RKO (cell line): ENCODE measurements at places on chromosomes 1 and 21.
A peak's percentile ranks its signal among the peaks of the same experiment; 100 is the strongest.

DNA sequence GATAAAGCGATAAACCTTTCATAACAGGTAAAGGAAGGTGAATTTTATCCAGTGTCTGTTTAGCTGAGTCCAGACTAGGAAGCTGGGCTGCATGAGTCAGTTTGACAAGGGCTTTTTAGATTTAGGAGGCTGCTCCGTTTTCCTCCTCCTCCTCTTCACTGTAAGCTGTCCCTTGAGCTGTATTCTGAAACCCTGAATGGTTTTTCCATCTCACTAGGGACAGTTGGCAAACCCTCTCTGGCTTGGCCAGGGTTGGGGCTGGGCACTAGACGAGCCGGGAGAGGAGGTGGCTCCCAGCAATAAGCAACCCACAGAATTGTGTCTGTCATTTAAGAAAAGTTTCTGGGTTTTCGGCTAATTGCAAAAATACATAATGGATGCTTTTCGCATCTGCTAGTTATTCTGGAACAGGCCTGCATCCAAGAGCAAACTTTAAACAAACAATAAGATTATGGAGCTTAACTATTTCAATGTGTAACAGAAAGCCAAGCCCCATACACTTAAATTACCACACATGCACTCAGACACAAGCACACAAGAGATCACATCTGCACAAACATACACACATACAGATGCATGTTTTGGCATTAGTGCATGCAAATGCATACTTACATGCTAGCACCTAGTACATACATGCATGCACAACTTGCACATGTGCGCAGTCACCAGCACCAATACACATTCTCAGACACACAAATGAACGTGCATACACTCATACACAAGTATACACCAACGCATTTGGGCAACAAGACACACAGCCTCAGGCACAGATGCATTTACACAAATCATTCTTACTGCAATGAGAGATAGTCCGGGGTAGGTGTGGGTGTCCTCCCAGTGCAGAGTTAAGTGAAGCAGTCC, 27.8 kb upstream of the FOXE3 start:
- DNase-seq, result no peak

DNA sequence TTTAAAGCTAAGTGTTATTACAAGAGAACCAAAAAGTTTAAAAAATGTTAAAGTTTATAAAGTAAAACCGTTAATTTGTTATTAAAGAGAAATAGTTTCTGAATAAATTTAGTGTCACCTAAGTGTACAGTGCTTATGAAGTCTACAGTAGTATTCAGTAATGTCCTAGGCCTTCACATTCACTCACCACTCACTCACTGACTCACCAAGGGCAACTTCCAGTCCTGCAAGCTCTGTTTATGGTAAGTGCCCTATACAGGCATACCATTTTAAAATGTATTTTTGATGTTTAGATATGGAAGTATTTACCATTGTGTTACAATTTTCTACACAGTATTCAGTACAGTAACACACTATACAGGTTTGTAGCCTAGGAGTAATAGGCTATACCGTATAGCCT, 60.1 kb upstream of the GCLM start:
- peak; percentile 9 for DNase-seq

DNA sequence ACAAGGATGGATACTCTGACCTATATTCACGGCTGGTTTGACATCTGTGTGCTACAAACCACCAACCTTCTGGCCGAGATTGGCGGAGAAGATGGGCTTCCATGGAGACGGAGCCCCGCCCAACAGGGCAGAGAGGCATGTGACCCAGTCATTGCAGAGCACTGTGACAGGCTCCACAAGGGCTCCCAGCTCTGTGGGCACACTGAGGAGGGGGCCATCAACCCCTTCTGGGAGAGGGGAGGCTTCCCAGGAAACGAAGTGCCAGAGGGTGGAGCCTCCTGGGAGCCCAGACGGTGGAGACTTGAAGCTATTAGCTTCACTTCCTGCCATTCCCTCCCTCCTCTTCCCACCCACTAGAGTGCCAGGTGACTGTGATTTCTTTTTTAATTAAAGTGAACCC, 71.6 kb upstream of the IFFO2 start:
- no peak for DNase-seq

DNA sequence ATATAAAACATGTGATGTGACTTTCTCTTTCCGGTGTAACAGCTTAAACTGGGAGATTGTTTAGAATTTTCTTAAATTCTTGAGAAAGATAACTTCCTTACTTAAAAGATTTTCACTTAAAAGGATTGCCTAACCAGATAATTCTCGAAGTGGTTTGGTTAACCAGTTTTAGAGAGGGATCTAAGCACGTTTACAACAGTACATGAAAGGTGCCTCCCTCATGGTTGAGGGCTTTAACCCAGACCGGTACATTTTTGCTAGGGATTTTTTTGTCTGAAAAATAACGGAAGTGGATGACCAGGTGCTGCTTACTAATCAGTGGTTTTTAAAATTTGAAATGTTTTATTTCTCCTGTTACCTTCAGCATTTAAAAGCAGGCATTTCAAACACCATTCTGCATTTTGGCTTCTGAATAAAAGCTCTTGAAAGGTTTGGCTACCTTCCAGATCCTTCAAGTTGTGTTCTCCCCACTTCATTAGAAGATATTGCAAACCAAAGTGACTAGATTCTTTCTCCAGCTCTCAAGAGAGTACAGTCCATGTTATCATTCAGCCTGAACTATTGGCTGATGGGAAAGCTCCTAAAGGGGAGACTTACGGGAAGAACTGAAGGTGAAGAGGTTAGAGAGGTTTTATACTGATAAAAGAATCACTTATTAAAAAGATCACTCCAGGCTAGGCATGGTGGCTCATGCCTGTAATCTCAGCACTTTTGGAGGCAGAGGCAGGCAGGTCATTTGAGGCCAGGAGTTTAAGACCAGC, 12.8 kb downstream of the S100PBP start:
- DNase-seq, result no peak

GRCh38 chr1:55547405-55547804, 332.2 kb upstream of the USP24 start:
- no peak for DNase-seq

DNA sequence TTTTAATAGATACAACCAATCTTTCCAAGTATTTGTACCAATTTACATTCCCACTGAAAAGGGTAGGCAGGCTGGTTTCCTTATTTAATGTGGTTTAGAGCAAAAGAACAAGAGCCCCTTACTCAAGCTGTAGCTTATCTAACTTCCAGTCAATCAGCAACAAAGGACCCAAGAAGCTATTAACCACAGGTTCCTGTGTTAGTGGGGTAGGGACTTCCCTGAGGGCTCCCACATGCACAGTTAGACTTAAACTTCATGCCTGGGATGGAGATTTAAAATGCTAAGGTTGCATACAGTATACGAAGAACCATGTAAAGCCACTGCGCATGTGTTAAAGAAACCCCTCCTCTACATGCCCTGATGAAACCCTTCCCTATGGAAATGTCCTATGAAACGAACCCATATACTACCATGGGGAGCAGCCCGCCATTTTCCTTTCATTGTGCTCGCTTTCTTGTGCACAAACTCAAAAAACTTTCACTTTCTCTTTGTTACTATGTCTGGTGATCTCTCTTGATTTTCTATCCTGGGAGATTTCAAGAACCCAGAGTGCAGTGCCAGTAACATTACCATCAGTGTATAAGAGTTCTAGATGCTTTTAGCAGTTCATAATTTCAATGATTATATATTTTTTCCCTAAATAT, 23.3 kb upstream of the ST6GALNAC5 start:
- DNase-seq, result no peak

- DNase-seq, result no peak
These were observed 13.6 kb downstream of the ADIPOR1 start for GRCh38 chr1:202944438-202944921.

DNA sequence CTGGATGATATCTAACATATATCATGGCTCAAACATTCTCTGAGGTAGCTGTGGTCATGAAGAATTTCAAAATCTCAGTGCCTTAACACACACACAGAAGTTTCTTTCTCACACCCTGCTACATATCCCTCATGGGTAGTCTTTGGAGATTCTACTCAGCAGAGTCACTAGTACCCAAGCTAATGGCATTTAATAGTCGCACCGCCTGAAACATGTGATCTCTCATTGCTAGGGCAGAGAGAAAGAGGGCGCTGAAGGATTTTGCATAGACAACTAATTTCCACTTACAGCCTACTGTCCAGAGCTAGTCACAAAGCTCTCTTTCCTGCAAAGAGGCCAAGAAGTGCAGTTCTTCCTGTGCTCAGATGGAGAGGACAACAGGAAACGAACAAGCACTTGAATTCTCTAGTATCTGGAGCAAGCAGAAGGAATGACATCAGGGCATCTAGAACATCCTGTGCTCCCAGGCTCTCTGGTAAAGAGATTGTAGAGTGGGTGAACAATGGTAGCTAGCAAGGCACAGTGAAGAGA, 183.4 kb upstream of the PTBP2 start:
- no peak for DNase-seq

- peak; percentile 42 for DNase-seq
These were observed 670 bp downstream of the CLSTN1 start for GRCh38 chr1:9822897-9823692.

DNA sequence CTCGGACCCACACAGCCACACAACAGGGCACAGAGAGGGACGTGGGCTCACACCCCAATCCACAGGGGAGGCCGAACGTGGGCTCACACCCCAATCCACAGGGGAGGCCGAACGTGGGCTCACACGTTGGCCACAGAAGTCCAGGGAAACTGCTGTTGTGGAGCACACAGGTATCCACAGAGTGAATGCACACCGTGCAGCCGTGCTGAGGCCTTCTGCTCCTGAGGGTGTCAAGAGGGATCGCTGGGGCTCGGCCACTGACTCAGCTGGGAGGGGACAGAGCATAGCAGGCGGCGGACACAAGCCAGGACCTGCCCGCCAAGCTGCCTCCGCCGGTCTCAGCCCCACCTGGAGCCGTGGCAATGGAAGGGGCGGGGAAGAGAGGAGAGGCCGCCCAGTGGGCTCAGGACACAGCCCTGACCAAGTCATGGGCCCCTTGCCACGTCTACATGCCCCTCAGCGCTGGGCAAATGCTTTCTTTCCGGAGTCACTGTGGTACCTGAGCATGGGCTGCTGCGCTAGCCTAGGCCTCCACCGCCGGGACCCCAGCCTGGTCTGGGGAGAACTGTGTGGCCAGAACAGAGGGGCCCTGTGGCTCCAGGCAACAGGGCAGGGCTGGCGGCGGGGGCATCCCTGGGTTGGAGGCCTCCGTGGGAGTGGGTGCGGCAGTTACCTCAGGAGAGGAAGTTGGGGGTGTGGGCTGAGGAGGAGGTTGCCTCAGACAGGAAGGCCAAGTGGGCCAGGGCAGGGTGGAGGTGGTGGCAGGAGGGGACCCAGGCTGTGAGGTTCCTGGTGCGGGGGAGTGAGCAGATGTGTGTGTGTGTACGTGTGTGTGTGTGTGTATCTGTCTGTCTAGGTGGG, 1.2 kb downstream of the SYTL1 start:
- no peak for DNase-seq

DNA sequence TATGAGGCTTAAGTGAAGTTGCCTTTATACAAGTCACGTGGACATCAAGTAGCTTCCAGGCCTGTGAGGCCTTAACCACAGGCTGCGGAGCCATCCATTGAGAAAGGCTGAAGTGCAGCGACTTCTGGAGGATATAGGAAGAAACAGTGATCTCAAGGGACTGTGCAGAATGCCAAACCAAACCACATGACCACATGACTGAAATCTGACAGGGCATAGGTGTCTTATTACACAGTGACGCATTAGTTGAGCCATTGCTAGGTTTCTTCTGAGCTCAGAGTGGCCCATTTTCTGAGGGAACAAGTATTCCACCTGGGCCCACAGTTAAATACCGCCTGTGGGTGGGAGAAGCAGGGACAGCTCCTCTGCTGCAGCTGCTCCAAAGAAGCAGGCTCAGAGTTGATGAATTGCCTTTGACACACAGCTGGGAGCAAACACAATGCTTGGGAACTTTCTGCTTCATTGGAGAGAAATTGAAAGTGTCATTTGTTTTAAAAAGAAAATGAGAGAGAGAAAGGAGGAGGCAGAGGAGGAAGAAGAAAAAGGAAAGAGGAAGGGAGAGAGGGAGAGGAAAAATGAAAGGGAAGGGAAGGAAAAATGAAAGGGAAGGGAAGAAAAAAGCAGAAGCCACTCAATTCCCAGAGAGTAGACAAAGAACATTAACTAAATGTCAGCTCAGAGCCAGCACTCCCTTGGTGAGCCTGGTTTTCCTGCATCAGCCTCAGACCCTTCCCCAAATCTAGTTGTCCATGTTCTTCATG, 94.4 kb downstream of the COLGALT2 start:
- peak; percentile 78 for DNase-seq

GRCh38 chr1:155086128-155086741, 7.6 kb downstream of the EFNA3 start:
- peak; percentile 69 for DNase-seq

DNA sequence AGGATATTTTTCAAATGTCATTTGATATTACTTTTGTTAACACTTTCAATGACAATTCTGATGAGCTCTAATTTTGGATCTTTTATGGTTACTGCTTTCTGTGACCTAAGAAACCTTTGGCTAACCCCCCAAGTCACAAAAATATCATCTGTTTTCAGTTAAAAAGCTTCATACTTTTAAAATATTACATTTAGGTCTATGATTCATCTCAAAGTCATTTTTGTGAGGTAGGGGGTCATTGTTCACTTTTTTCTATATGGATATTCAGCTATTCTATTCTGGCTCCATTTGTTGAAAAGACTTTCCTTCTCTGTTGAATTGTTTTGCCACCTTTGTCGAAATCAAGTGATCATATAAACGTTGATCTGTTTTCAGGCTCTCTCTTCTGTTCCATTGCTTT, 44.8 kb downstream of the UCHL5 start:
- DNase-seq, result no peak

DNA sequence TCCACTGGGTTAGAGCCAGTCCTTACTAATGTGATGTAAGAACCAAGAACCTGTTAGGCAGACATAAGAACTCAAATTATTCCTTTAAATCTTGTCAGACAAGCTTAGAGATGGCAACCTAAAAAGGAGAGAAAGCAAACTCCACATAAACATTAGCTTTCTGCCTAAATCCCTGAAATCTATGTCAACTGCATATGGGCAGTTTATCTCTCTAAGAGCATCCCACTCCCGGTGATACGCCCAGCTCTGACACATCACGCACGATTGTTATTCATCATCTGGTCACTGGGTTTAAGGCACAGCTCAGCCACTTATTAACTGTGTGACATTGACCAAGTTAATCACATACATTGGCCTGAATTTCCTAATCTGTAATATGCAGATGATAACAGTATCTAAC, 323.7 kb downstream of the HHIPL2 start:
- no peak for DNase-seq

- no peak for DNase-seq
These were observed 1.2 kb downstream of the ITGA10 start for GRCh38 chr1:145908653-145909052.

GRCh38 chr1:228112617-228113016, 3.5 kb upstream of the MRPL55 start:
- DNase-seq, result no peak
